Thoracic aorta (tissue), 2 donors: ENCODE measurements at places on chromosomes 2 and 18.

- DNase-seq, result no peak
These were observed 240.9 kb upstream of the APCDD1 start for GRCh38 chr18:10213526-10213925.

DNA sequence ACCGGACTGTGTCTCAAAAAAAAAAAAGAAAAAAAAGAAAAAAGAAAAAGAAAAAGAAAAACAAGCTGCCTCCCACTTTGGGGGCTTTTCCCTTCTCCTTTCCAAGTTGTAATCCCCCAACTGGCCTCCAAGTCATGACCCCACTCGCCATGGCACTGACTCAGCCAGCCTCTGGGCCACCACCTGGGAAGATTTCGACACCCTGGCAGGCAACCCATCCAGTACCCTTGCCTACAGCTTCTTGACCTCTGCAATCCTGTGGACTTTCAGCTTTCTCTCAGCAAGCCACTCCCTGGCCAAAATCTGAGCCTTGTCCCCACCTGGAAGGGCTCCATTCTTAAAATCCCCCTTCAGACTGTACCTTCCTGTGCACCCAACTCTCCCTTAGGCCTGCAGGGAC, 22.3 kb upstream of the FOSL2 start:
- no peak for DNase-seq

GRCh38 chr2:25228848-25229278, 60.5 kb upstream of the POMC start:
- no peak for DNase-seq

GRCh38 chr18:56532176-56532840, 106.1 kb downstream of the TXNL1 start:
- DNase-seq, result no peak
